CD4-positive, alpha-beta T cell treated with Interleukin-2 at 100 ng/mL for 4 hours (primary cell): ENCODE measurements at places on chromosomes 1 and 21.

DNA sequence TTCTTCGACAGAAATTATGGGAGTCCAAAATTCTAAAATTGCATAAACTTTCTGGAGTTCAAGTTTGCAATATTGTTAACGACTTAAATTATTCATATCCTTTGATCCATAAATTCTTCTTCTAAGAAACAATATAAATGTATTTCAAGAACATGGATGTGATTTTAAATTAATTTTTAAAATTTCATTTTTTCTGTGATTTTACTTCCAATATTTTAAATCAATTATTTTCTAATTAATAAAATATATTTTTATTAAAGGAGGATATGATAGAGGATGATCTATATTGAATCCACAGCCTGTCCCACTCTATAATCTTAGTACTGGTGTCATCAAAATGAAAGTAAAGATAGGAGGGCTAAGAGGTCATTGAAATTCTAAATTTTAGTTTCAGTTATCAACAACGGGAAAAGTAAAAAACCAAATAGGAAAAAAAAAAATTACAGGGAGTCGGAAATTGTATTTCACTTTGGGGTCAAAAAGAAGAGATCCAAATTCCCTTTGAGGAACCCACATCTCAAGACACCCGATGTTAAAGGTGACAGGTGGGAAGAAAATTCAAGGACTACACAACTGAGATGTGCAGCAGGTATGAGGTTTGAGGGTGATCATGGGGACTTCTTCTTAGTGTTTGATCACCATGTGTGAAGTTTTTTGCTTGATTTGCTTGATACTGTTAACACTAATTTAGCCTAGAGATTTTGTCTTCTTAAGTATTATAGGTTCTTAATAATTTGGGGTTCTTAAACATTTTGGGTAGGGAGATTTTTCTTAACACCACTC, 154.8 kb upstream of the RGS18 start:
- no peak for DNase-seq

GRCh38 chr1:53107570-53108322, 34.7 kb downstream of the SLC1A7 start:
- DNase-seq: no peak

DNA sequence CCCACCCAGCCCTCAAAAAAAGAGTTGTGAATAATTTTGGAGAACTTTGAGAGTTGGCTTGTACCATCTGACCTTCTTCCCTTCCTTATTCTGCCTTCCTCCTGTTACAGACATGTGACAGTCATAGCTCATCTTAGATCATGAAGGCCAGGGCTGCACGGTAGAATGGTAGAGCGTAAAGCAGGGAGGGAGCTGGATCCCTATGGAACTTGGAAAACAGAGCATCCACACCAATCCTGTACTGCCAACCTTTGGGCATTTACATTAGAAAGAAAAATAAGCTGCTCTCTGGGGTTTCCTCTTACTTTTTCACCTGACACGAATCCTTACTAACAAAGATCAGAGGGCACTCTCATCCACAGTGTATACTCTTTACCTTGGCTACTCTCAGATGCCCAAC, 121.5 kb downstream of the GPR52 start:
- no peak for DNase-seq

- DNase-seq: no peak
Observed at GRCh38 chr1:85398391-85399064, 66.4 kb downstream of the DDAH1 start.

GRCh38 chr1:112004076-112004475, 14.6 kb upstream of the KCND3 start:
- DNase-seq: no peak

DNA sequence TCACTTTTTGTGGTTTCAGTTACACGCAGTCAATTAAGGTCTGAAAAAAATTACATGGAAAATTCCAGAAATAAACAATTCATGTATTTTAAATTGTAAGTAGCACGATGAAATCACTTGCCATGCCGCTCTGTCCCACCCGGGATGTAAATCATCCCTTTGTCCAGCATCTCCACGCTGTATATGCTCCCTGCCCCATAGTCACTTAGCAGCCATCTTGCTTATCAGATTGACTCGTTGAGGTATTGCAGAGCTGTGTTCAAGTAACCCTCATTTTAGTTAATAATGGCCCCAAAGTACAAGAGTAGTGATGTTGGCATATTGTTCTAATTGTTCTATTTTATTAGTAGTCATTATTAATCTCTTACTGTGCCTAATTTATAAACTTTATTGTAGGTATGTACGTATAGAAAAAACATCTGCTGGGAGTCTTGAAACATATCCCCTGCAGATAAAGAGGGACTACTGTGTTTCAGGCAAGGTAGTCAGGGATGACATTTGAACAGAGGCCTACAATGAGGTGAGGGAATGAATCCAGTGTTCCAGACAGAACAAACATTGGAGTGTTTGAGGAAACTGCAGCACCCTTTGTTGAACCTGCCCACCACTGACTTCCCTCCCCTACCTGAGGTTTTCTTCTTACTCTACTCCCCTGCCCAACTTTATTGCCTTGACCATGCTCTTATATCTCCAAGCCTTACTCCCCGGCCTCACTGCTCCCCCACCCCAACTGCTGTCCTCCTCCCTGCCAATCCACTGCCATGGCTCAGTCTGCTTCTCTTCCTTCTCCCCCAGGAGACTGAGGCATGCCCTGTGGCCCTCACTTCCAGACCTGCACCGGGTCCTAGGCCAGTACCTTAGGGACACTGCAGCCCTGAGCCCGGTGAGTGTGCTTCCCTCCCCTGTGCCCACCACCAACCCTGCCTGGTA, 7.1 kb upstream of the CDC20 start:
- DNase-seq: no peak

GRCh38 chr1:64882574-64883255, 83.6 kb downstream of the JAK1 start:
- no peak for DNase-seq

GRCh38 chr1:213176341-213176740, 125.3 kb downstream of the RPS6KC1 start:
- no peak for DNase-seq

DNA sequence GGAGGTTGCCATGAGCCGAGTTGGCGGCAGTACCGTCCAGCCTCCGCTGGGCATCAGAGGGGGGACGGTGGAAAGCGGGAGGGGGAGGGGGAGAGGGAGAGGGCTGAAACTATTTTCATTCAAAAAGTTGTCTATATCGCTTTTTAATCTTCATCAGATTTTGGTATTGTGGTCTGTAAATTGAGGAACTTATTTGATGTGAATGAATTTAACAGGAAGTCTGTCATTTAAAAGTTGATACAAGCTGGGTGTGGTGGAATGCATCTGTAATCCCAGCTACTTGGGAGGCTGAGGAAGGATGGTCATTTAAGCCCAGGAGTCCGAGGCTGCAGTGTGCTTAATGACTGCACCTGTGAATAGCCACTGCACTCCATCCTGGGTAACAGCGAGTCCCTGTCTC, 3.0 kb upstream of the EPHX4 start:
- no peak for DNase-seq

GRCh38 chr21:35156293-35157278, 107.5 kb upstream of the RUNX1 start:
- DNase-seq: no peak
